ENCODE measurements at places on chromosomes 16 and 17.

DNA sequence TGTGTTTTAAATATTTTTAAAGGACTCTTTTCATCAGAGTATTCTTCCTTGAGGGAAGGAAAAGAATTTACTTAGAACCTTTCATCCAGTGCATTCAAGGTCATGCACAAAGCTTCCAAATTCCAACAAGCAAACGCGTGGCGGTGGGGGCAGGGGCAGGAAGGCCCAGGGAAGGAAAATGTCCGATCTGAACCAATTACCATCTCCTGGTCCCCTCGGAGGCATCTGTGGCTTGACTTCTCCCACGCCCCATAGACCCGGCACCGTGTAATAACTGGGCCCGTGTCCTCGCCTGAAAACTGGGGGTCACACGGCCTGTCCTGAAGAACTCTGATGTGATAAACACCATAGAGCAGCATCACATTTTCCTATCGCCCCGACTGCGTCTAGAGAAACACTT lies 18.3 kb downstream of the MEAK7 start:
- no peak for DNase-seq

DNA sequence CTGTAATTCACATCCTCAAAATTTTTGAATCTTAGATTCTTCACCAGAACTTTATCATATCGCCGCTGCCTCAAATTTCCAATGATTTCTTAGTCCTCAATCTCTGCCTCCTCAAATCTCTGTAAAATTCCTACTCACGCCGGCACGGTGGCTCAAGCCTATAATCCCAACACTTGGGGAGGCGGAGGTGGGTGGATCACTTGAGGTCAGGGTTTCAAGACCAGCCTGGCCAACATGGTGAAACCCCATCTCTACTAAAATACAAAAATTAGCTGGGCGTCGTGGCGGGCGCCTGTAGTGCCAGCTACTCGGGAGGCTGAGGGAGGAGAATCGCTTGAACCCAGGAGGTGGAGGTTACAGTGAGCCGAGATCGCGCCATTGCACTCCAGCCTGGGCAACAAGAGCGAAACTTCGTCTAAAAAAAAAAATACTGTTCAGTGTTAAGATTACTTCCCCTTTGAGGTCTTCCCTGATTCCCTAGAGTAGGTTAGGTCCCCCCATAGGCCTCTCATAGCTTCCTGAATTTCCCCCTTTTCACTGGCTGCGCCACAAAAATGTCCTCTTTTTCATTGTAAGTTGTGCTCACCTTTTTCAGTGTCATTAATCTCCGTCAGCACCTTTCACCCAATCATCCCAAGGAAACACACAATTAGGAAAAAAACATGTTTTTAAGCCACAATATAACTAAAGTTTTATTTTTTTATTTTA lies 919 bp upstream of the CBX1 start:
- no peak for DNase-seq

GRCh38 chr16:76532188-76532973 lies 255.2 kb downstream of the CNTNAP4 start:
- DNase-seq, result no peak

GRCh38 chr17:44541884-44542581 lies 15.3 kb upstream of the FZD2 start:
- no peak for DNase-seq

DNA sequence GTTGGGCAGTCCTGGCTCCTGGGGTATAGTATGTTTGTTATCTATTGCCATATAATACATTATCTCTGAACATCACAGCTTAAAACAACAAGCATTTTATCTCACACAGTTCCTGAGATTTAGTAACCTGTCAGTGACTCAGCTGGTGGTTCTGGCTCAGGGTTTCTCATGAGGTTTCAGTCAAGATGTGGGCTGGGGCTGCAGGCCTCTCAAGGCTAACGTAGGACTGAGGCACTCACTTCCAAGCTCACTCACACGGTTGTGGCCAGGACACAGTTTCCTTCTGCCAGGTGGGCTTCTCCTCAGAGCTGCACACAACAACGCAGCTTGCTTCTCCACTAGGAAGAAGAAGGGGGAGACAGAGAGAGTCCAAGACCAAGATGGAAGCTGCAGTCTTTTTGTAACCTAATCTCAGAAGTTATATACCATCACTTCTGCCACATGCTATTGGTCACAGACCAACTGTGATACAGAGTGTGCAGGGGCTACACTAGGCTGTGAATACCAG lies 10.3 kb upstream of the MED13 start:
- no peak for DNase-seq

DNA sequence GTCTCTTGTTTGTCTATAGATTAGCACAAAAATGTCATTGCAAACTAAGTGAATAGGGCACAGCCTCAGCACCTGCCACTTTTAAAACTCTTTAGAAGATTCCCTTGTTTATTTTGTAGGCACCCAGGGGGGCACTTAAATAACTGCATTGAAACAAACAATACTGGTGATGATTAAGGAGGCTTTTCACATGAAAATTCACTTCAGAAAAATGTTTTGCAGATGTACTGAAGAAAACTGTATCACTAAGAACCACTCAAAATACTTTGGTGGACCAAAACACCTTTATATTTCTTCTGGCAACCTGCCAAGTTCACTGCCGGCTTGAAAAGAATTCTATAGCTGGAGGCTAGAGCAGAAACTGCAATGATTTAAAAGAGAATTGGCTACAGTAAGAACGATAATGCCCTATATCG lies 281.5 kb downstream of the TOX3 start:
- no peak for DNase-seq

- no peak for DNase-seq
Measured at GRCh38 chr17:4712526-4712925, 2.1 kb downstream of the ARRB2 start.

GRCh38 chr17:15414532-15415306 lies 52.7 kb downstream of the CDRT4 start:
- no peak for DNase-seq

- peak; percentile 5 for DNase-seq
Measured at GRCh38 chr16:85245307-85246172, 133.3 kb upstream of the CIBAR2 start.

GRCh38 chr16:49822649-49823370 lies 33.1 kb downstream of the ZNF423 start:
- DNase-seq, result no peak

DNA sequence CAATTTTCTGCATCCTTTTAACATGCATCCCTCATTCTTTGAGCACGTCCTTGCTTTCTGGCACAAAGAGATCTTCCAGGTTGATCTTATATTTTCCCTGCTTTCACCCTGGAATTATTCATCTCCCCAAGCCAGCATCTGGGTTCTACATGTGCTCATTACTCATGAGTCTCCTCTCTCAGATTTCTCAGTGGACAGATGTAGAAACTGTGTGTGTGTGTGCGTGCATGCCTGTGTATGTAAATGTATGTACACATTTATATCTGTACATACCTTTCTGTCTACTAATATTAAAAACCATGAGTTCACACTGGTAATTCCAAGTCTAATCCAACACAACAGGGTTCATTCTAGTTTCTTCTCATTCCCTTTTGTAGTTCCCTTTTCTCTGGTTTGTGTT lies 41.9 kb upstream of the NSRP1 start:
- no peak for DNase-seq

GRCh38 chr17:68605914-68606313 lies 4.7 kb upstream of the FAM20A start:
- no peak for DNase-seq

DNA sequence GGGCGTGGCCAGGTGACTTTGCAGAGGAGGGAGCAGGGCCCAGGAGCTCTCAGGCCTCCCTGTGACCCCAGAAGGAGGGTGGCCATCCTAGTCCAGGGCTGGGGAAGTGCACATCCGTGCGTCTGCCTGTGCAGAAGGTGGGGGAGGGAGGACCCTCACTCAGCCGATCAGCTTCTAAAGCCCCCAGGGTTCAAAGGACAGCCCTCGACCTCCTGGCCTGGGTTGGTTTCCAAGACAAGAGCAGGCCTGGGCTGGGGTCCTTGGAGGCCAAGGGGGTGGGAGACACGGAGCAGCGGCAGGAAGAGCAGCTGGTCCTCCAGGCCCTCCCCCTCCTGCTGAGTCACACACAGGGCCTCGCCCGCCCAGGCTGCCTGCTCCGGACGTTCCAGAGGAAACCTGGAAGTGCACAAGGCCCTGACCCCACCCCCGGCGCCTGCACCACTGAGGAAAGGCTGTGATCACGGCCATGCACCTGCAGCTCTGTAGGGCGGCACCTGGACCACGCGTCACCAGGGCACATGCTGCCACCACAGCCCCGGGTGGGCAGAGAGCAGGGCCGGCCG lies 67.1 kb upstream of the ZNF469 start:
- DNase-seq, result no peak

GRCh38 chr17:1604831-1605528 lies 23.7 kb downstream of the SLC43A2 start:
- DNase-seq, result no peak

GRCh38 chr16:29834079-29834478 lies 13.8 kb downstream of the MVP start:
- DNase-seq, result no peak

DNA sequence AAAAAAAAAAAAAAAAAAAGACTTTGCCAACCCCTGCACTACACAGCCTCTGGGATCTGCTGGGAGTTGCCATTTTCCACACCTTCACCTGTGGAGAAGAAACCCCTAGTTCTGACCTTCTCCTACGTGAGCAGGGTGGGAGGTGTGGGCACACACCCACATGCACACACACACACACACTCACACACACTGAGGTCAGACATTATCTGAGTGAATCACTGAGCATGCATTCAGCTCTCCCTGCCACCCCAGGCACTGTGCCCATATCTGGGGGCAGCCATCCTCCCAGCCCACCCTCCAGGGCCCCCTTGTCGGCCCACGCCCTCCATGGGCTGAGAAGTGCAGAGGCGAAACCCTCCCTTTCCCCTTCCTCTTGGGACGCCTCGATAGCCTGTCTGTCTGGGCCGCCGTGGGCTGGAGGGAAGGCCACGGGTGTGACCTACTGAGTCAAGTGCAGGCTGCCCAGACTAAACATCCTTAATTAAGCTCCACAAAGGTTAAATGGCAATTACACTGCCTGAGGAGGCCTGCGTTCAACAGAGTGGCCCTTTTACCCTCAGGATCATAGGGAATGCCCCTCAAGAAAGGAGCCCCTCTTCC lies 143.8 kb downstream of the C16orf95 start:
- no peak for DNase-seq

GRCh38 chr16:23975293-23975692 lies 139.5 kb downstream of the PRKCB start:
- DNase-seq, result no peak

GRCh38 chr17:35617505-35617904 lies 30.4 kb downstream of the AP2B1 start:
- DNase-seq, result no peak

- peak; percentile 41 for DNase-seq
Measured at GRCh38 chr16:89863741-89864526, 9.5 kb upstream of the TCF25 start.

Data from stimulated activated CD8-positive, alpha-beta memory T cell treated with anti-CD3 and anti-CD28 coated beads, Interleukin-15, amount 100 ng/mL, for 4 hours (primary cell).